ENCODE measurements at places on chromosomes 4 and X.

DNA sequence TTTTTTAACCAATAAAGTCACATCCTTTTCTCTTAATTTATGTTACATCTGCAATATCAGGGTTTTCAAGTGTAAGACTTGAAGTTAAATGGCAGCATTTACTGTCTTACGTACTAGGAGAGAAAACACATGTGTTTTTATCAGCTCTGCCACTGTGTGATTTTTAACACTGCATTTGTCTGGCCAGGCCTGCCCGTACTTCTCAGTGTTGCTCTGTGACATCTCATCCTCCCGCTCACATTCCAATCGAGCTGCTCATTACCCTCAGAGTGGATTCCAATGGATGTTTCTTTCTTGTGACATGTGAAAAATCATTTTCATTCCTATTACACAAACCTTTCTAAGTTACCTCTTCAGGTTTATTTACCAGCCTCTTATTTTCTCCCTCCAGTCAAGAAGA is 420.3 kb downstream of the FAT4 start:
- DNase-seq = no peak

DNA sequence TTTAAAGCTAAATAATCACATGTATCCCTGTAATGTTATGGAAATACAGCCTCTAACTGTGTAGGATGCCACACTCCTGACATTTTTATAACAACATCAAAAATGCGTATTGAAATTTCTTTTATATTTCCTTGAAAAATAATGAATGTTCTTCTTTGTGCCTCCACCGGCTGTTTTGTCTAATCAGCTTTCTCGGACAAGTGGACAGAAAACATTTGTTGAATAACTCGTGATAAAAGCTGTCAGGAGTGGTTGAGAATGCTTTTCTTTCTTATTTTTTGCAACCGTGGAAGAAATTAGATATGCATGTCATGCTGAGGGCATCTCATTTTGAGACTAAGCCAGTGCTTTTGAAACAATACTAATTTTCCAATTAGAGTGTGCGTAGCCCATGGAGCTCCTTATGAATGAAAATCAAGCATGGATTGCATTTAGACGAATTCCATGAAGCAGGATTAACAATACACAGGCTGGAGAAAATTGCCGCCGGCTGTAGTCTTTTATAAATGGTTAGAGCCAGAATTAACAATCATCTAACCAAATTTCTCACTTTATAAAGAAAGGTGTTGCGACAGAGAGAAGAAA is 614.5 kb upstream of the LCORL start:
- no peak for DNase-seq

GRCh38 chr4:12122316-12122715 is 693.6 kb upstream of the HS3ST1 start:
- no peak for DNase-seq

- no peak for DNase-seq
These were observed 15.7 kb upstream of the AP1S2 start for GRCh38 chrX:15870310-15870709.

DNA sequence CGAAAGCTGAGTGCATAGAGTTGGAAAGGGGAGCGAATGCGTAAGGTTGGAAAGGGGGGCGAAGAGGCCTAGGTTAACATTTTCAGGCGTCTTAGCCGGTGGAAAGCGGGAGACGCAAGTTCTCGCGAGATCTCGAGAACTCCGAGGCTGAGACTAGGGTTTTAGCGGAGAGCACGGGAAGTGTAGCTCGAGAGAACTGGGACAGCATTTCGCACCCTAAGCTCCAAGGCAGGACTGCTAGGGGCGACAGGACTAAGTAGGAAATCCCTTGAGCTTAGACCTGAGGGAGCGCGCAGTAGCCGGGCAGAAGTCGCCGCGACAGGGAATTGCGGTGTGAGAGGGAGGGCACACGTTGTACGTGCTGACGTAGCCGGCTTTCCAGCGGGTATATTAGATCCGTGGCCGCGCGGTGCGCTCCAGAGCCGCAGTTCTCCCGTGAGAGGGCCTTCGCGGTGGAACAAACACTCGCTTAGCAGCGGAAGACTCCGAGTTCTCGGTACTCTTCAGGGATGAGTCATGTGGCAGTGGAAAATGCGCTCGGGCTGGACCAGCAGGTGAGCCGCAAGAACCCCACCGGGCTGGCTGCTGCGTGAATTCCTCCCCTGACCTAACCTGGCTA is at the start of gene DDX3X:
TSS of gene DDX3X (plus strand) at position 419 of the 619 bp plus-strand sequence. CDS start at position 510, 91 bp downstream.
- DNase-seq = peak; percentile 77

- DNase-seq = no peak
These were observed 57.7 kb downstream of the PRPS1 start for GRCh38 chrX:107686026-107686425.
